ENCODE measurements at places on chromosomes 5 and 9.

GRCh38 chr5:17816944-17817343 is 182.7 kb downstream of the TAF11L14 start:
- no peak for DNase-seq

- no peak for DNase-seq
Observed at GRCh38 chr5:56457887-56458812, 225.0 kb upstream of the ANKRD55 start.

GRCh38 chr5:53987101-53987500 is 323.3 kb downstream of the ARL15 start:
- no peak for DNase-seq

DNA sequence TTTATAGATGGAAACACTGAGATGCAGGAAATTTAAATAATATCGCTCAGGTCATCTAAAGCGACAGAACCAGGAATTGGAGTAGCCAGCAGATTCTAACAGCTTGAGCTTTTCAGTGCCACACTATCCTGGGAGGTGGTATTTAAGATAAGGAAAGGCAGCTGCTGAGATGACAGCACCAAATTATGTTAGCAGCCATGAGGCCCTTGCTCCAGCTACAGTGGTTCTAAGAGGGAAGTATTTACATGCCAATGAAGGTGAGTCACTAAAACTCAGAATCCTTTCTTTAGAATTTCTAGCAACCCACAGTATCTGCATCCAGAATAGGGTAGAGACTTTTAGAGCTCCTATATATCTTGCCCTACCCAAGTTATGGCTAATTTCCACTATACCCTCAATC is 127.0 kb upstream of the VLDLR start:
- no peak for DNase-seq

GRCh38 chr5:151581347-151581746 is 9.8 kb downstream of the FAT2 start:
- DNase-seq: no peak

DNA sequence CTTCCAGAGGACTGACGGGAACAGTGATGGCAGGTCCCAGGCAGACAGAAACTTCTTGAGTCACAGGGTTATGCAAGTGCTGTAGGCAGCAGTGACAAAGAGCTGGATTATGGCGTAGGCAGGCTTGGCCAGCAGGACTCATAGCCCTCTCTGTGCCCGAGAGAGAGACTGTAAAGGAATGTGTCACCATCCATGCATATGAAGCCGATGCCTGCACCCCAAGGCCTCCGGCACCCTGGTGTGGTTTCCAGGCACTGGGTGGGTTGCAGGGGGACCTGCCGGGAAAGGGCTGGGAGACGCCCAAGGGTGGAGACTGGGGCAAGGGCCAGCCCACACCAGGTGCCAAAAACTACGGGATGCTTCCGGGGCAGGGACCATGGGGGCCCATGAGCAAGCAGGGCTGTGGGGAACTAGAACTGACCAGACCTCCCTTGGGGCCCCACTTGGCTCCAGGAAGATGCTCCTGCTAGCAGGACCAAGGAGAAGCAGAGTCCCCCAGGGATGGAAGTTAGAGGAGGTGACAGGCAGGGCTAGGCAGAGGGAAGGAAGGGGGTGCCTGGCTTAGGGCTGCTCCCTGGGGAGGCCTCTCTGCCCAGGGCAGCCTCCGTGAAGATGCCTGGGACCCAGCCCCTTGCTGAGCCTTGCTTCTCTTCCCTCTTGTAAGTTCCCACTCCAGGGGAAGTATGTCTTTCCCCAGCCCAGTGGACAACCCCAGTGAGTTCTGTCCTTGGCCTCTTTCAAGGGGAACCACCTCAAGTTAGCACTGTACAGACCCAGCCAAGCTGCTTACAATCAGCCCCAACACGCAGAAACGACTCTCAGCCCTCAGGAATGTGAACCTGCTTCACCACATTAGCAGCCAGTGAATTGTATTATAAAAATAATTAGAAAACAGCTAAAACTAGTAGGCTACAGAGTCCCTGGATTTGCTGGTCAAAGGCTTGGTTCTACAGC is 10.5 kb upstream of the IPPK start:
- no peak for DNase-seq

- peak; percentile 48 for DNase-seq
Observed at GRCh38 chr5:159316519-159317383, 13.5 kb downstream of the IL12B start.

GRCh38 chr5:175753536-175754402 is 95.9 kb downstream of the HRH2 start:
- no peak for DNase-seq

- no peak for DNase-seq
Observed at GRCh38 chr5:96751203-96752169, 56.3 kb downstream of the ERAP1 start.

- DNase-seq: no peak
Observed at GRCh38 chr9:110531776-110532175, 47.8 kb downstream of the SVEP1 start.

GRCh38 chr5:53355931-53356330 is 124.5 kb upstream of the FST start:
- DNase-seq: no peak

- no peak for DNase-seq
Observed at GRCh38 chr5:104353371-104353770, 790.8 kb upstream of the NUDT12 start.

DNA sequence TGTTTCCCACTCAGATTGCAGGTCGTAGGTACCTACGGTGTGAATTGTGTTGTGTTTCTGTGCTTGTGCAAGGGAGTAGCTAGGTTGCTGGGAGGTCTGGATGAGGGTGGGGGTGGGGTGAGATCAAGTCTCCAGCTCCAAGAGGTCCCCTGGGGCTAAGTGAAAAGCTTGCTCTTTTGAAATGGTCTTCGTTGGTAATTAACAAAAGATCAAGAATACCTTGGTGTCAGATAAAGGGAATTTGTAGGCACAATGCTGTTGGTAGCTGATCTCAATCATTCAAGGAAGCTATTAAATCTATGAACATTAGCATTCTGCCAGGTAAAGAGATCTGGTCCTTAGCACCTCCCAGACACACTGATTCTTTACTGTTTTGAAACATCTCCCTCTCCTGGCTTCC is 928 bp upstream of the PCDHGC4 start:
- DNase-seq: no peak

- DNase-seq: no peak
Observed at GRCh38 chr5:96729156-96729555, 67.0 kb downstream of the CAST start.

GRCh38 chr5:145791866-145792265 is 43.3 kb downstream of the PRELID2 start:
- DNase-seq: no peak

GRCh38 chr9:95096807-95097206 is 220.7 kb downstream of the FANCC start:
- DNase-seq: no peak

DNA sequence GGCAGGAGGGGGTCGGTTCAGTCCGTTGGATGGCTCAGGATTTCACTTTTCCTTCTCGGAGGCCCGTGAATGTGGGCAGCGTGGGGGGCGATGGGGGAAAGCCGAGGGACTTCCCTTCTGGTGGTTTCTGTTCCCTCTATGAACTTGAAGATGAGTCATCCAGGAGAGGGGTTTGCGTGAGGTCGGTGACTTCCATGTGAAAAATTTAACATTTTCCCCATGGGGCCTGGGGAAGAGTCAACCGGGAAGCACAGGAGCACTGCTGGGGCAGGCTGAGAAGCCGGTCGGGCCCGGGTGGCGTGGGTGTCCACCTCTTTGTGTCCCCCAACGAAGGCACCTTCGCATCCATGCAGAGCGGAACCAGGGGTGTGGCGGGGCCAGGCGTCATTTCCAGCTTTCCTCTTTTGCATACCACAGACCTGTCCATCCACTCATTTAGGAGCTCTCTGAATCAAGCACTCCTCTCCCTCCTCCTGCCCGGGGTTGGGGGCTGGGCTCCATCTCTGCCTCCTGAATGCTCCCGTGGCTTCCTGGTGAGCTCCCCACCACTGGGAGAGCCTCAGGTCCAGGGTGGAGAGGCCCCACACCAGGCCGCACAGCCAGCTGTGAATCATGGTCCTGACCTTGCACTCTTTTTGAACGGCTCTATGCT is 68.4 kb downstream of the ANKRD33B start:
- peak; percentile 80 for DNase-seq

- no peak for DNase-seq
Observed at GRCh38 chr5:131877873-131878272, 67.6 kb downstream of the MEIKIN start.

- no peak for DNase-seq
Observed at GRCh38 chr9:122777052-122777451, 11.7 kb upstream of the OR5C1 start.

DNA sequence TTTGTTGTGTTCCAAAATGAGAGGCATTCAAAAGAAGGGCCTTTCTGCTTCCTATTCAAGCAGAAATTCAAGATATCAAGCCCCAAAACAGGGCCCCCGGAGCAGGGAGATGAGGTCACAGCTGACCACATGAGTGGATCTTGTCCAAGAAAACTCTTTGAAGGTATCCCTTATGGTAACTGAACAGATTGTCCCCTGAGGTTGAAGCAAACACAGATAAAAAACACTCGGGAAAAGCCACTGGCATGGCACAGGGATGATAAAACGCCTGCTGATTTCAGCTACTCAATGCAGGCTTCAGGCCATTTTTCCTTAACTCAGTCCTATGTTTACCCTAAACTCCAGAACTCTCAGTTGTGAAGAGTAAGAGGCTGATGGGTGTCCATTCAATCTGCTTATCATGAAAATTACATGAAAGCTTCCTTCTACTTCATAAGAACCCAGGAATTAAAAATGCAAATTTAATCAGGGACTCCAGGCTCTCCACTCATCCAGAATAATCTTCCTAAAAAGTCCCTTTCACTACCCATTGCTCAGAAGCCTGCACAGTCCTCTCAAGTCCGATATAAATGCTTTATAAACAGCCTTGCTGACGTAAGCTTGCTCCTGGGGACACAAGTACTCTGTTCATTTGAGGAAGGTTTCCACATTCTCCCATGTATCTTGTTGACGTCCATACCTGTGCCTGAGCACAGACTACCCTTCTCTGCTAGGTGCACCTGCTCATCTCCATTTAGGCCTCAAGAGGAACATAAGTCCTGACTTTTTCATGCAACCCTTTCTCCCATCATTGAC is 35.9 kb upstream of the SLC1A3 start:
- DNase-seq: no peak

DNA sequence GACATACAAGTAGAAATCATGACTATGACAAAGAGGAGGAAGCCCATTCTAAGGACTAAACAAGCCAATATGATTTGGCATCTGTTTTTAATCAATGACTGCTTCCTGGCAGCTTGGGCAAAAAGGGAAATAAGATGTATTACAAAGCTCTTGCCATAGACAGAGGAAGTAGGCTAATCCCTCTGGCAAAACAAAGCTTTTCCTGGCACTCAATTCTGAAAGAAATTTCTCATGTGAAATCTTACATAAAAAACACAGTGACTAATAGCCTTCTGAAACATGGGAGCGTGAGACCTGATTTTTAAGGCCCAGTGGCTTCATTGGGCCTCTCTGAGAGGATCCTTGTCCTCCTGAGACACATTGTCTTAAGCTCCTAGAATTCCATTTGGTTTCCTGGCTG is 93.6 kb downstream of the COL23A1 start:
- DNase-seq: no peak

GRCh38 chr9:117278471-117279035 is 136.3 kb downstream of the ASTN2 start:
- no peak for DNase-seq

DNA sequence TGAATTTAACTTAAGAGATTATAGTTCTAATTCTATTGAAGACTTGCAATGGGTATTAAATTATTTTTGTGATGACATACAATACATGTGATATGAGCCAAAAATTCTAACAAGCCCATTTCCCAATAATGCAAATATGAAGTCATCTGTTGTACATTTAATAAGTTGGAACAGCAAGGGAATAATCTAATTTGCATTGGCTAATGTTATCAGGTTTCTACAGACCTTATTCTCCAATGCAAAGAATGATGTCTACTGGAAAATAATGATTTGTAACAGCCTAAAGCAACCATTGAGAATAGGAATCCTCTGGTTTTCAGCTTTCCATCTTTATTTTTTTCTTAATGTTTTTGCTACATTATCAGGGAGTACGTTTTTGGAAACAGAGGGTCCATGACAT is 89.1 kb upstream of the MINAR2 start:
- no peak for DNase-seq

GRCh38 chr5:139266236-139266635 is 27.3 kb upstream of the MATR3 start:
- DNase-seq: no peak

GRCh38 chr9:106716820-106717219 is 146.1 kb upstream of the ZNF462 start:
- no peak for DNase-seq

GRCh38 chr9:127915325-127915752 is 1.5 kb downstream of the ST6GALNAC4 start:
- no peak for DNase-seq

- no peak for DNase-seq
Observed at GRCh38 chr9:20838218-20838617, 154.2 kb downstream of the FOCAD start.

GRCh38 chr5:74452856-74453255 is 187.7 kb downstream of the ENC1 start:
- DNase-seq: no peak

- DNase-seq: no peak
Observed at GRCh38 chr5:63655043-63655442, 307.2 kb downstream of the HTR1A start.

- no peak for DNase-seq
Observed at GRCh38 chr5:124797665-124798087, 51.2 kb upstream of the ZNF608 start.

- no peak for DNase-seq
Observed at GRCh38 chr5:148387325-148387724, 3.6 kb downstream of the FBXO38 start.

GRCh38 chr5:81450940-81451339 is 57.0 kb upstream of the ACOT12 start:
- no peak for DNase-seq

DNA sequence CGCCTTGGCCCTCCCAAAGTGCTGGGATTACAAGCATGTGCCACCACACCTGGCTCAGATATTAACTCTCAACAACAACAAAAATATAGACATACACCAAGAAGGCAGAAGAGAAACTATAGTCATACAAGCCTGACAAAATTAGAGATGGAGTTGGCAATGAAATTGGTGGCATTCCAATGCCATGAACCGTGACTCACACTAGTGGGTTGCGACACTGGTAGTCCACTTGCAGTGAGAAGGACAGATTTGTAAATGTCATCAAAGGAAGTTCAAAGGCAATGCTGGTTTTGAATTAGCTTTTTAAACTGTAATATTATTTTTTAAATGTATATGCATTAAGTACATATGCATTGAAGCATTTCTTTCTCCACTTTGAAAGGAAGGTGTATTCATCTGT is 8.5 kb upstream of the DNAJC25 start:
- DNase-seq: no peak

- DNase-seq: peak; percentile 74
Observed at GRCh38 chr9:97398999-97399758, 12.7 kb upstream of the TDRD7 start.
